ENCODE measurements at places on chromosomes 13 and 19.

GRCh38 chr13:50914848-50915247 is 5.3 kb downstream of the RNASEH2B start:
- DNase-seq = peak; percentile 62

- no peak for DNase-seq
Measured at GRCh38 chr13:75803164-75803611, 167.1 kb downstream of the LMO7 start.

- peak; percentile 19 for DNase-seq
Measured at GRCh38 chr13:33125821-33126570, 109.8 kb downstream of the KL start.

GRCh38 chr19:24000656-24001055 is 86.0 kb downstream of the ZNF726 start:
- DNase-seq = no peak

DNA sequence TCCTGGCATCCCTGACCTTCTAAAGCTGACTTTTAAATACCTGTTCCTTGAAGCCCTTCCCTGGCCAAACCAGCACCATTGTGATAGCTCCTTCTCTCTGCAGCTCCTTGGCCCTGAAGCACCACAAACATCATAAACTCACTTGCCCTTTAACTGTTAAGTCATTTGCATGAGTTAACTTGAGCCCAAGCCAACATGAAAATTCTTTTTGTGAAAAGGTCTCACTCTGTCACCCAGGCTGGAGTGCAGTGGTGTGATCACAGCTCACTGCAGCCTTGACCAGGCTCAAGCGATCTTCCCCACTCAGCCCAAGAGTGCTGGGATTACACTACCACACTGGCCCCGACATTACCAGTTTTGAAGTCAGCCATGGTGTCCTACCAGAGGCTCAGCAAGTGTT is 87.8 kb downstream of the ZIC5 start:
- peak; percentile 87 for DNase-seq

DNA sequence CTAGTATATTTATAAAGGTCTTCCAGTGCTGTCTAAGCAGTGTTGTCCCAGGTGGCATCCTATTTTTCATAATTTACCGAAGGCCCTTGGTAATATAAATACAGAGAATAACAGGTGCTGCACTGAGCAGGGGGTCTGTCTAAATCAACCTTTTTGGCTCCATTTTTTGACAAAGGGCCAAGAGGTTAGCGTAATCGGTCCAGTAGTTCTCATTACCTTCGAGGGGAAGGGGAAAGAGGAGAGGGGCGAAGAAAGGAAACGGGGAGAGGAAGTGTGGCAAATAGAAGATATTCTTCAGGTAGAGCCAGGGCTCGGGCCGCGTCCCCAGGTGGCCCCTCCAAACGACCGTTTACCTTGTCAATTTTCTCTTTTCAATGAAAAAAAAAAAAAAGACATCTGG is 749 bp upstream of the PAN3 start:
- DNase-seq = no peak

GRCh38 chr19:18783958-18784785 is 6.9 kb downstream of the COMP start:
- DNase-seq = no peak

- DNase-seq = no peak
Measured at GRCh38 chr13:78398743-78399410, 204.5 kb downstream of the POU4F1 start.

DNA sequence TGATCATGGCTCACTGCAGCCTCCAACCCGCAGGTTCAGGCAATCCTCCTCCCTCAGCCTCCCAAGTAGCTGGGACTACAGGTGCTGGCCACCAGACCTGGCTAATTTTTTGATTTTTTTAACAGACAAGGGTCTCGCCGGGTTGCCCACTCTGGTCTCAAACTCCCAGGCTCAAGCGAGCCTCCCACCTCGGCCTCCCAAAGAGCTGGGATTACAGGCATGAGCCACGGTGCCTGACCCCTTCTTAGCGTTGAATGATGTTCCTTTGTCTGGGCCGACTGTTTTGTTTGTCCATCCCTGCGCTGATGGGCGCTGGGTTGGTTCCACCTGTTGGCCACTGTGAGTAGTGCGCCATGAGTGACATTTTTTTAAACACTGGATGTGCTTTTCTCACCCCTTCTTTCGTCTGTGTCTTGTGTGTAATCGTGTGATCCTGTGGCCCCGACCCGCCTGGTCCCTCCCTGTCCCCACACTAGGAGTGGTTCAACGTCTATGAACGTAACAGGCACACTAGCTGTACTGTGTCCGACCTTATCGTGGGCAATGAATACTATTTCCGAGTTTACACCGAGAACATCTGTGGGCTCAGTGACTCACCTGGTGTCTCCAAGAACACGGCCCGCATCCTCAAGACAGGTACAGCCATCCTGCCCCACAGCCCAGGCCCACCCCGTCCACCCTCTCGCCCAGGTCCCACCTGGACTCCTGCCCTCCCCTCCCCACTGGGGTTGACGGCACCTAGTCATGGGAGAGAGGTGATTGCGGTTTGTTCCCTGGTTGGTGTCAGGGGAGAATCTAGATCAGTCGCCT is 15.0 kb upstream of the EMC10 start:
- peak; percentile 93 for DNase-seq

DNA sequence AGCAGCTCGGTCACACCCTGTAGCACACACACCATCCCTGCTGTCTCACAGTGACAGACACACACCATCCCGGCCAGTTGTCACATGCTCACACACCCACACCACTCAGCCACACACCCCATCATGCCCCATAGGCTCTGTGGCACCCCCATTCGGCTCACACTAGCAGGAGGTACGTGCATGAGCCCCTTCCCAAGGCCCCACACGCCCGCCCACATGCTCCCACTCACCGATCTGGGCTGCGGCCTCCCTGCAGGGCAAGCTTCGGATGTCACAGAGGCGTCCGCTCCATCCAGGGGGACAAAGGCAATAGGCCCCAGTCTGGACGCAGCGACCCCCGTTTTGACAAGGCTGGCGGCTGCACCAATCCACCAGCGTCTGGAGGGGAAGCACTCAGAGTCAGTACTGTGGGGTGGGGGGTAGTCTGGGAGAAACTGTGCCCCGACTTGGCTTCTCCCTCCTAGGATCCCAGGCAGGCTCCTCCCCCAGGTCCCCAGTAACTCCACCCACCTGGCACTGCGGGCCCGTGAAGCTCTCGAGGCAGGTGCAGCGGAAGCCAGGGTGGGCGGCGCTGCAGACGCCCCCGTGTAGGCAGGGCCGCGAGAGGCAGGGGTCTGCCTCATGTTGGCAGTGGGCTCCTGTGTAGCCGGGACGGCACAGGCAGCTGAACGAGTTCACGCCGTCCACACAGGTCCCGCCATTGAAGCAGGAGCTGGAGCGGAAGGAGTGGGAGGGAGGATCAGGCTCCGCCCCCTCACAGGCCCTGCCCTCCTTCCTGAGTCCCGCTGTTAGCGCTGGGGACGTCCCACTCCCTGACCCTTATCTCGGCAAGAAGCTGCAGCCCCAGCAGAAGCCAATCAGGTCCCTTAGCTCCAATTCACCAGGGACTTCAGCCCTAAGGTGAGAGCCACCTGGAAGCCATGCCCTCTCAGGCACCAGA is 20.1 kb downstream of the NOTCH3 start:
- DNase-seq = no peak

DNA sequence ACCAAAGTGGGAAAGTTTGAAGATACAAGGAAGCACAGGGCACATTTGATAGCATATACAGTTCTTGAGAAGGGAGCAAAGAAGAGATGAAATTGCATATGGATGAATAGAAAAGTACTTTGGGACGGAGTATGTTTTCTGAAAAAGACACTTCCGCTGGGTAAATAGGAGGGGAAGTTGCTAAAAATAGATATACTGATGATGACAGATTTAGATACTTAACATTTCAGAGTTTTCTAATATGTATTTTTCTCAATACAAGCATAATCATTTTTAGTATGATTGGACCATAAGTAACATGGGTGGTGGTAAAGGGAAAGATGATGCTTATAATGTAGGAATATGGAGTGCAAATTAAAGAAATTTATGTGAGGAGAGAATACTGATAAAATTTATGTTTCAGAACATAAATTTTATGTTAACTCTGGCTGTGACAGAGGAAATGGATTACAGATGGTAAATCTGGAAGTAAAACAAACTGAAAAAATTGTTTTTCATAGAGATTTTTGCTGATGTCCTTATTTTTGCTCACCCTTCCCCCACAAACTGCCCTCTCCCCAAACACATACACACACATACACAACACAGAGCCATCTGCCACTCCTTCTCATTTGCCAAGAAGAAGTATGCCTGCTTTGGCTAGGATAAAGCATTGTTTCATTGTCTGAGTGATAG is 583.9 kb upstream of the MIR17HG start:
- DNase-seq = no peak

DNA sequence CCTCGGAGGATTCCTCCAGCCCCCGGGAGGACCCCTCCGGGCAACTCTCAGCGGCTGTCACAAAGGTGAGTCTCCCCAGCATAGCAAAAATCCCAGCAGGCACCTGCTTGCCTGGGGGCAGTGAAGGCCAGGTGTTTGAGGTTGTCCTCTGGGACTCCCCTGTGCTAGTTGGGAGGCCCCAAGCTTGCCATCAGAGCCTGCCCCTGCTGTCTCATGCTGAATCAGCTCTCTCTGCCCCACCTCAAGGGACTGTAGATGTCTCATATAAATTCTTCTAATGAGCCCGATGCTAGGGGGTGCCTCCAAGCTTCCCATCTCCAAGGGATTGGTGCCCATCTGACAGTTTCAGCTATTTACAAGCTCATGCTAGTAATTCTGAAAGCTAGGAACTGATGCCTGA is 53.6 kb downstream of the NWD1 start:
- DNase-seq = no peak

DNA sequence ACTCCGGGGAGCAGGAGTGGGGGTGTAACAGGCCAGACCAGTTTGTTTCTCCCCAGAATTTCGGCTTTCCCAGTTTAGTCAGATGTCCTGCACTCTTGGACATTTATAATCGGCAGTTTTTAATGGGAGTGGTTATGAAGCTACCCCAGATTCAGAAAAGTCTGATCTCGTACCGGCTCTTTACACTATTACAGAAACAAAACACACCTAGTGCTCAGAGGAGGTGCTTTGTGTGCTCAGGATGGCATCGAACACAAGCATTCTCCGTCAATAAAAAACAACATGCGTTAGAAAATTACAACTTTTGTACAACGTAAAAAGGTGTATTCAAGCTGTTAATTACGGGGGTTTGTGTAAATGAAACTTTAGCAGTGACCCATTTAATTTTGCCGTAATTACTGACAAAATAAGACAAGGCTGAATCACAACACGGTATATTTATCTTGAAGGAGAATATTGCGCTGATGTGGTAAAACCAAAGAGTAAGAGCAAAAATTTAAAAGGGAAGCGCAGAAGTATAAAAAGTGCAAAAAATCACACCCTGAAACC is 6.6 kb upstream of the SOX1 start:
- DNase-seq = no peak

- peak; percentile 60 for DNase-seq
Measured at GRCh38 chr13:26377038-26377437, 123.1 kb downstream of the CDK8 start.

DNA sequence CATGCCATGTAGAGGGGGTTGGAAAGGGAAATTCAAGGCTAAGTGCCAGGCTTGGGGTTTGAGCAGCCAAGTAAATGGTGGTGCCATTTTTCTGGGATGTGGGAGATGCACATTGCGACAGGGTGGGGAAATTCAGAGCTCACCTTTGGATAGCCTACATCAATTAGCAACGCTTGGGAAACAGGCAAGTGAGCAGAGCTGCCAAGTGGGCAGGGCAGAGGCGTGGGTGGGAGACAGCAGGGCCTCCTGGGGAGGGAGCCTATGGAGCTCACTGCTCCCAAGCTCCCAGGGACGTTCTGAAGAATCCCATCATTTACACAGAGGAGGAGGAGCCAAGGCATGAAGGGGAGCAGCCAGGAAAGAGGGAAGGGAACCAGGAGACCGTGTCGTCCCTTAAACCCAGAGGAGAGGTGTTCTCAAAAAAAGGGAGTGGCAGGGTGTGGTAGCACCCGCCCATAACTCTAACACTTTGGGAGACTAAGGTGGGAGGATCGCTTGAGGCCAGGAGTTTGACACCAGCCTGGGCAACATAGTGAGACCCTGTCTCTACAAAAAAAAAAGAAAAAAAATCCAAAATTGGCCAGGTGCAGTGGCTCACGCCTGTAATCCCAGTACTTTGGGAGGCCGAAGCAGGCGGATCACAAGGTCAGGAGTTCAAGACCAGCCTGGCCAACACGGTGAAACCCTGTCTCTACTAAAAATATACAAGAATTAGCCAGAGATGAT is 11.5 kb upstream of the CCNE1 start:
- DNase-seq = no peak

DNA sequence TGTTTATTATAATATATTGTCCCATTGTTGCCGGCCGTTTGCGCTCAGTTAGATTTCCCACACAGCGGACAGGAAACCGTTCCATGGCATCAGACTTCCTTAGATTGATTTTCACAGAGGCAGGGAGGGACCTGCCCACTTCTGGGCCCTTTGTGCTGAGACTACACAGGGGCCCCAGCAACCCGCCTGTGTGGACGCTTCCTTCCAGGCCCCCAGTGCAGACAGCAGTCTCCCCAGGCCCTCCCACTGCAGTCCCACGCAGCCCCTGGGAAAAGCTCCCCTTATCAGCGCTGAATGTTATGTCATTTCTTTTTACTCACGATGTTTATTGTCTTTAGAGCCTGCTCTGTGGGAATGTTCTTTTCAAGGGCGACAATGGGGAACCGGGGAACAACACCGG is 351.7 kb upstream of the ARGLU1 start:
- no peak for DNase-seq

GRCh38 chr13:24032252-24032651 is 128.3 kb upstream of the SPATA13 start:
- no peak for DNase-seq

GRCh38 chr19:32233885-32234284 is 111.5 kb upstream of the ZNF507 start:
- DNase-seq = no peak

- no peak for DNase-seq
Measured at GRCh38 chr13:86383151-86383550, 583.9 kb upstream of the SLITRK6 start.

DNA sequence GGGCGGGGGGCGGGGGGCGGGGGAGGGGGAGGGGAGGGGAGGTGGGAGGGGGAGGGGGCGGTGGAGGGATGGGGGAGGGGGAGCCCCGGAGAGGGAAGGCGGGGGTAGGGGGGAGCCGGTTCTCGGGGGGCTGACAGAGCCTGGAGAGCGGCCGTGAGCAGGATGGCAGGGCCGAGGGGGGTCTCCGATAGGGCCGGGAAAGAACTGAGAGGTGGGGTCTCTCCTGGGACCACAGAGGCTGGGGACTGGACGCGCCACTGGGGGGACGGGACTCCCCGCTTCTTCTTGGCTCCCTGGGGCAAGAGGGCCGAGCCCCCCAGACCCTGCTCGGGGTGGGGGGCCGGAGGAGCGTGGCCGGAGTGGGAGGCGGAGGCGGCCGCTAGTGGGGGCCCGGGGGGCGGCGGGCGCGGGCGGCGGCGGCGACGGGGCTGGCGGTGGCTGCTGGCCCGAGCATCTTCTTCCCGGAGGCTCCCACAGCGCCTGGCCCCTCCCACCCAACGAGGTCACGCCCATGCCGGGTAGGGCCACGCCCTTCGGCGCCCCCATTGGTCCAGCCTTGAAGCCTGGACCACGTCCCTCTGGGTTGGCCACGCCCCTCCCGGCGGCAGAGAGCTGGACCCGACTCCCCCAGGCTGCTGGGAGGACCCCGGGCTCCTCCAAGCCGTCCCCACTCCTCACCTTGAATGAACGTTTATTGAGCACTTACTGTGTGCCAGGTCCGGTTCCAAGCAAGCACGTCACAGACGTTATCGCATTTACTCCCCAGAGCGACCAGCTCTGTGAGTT is at the start of gene NOVA2:
NOVA2 (minus strand) TSS at position 313 of the 786 bp plus-strand sequence. CDS start 514 bp downstream, outside the sequence.
- DNase-seq = peak; percentile 90

GRCh38 chr19:15393963-15394362 is 14.4 kb upstream of the AKAP8 start:
- no peak for DNase-seq

- DNase-seq = peak; percentile 44
Measured at GRCh38 chr19:49499030-49499670, 2.9 kb downstream of the RPS11 start.
